ENCODE measurements at places on chromosomes 7 and 10.

- no peak for DNase-seq
Measured at GRCh38 chr10:31315453-31315852, 3.6 kb upstream of the ZEB1 start.

GRCh38 chr7:107150375-107151073 is 18.3 kb upstream of the HBP1 start:
- DNase-seq: peak; percentile 90

- DNase-seq: no peak
Measured at GRCh38 chr10:86650151-86650550, 4.2 kb upstream of the OPN4 start.

GRCh38 chr10:71312811-71313789 is 6.0 kb upstream of the SLC29A3 start:
- DNase-seq: no peak

GRCh38 chr7:44626620-44627019 is 20.2 kb downstream of the OGDH start:
- no peak for DNase-seq

- no peak for DNase-seq
Measured at GRCh38 chr7:52749880-52750279, 285.6 kb upstream of the POM121L12 start.

DNA sequence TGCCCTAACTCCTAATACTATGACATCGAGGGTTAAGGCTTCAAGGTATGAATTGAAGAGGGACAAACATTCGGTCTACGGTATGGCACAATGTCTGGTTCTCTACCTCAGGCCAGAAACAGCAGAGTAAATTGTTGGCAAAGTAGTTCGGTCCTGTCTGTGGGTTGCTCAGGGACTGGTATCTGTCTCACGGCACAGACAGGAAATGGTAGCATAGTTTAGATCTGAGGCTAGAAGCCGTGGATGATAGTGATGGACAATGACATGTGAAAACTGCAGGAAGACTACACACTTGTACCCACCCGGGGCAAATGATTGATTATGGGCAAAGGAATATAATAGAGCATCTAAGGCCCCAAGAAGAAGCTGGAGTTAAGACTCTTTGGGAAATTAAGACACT is 106.2 kb downstream of the TWIST1 start:
- no peak for DNase-seq

DNA sequence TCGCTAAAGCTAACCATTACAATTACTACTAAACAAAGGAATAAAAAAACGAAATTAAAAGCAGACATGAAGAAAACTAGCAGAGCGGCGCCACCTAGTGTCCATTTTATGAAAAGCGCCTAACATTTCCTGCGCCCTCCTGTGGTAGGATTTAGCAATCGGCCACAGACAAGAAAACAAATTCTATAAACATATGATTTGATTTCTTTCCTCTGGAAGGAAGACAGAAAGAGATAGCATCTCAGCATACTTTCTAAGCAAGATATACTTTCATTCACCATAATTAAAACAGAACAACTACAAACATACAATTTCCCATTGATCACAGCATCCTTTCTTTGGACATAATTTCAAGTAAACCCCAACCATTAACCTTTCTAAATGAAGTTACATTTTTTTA is 337.7 kb upstream of the NPVF start:
- DNase-seq: peak; percentile 84

GRCh38 chr7:65812281-65812680 is 60.6 kb upstream of the VKORC1L1 start:
- DNase-seq: no peak

- DNase-seq: peak; percentile 91
Measured at GRCh38 chr10:112375721-112376395, 1.9 kb downstream of the ACSL5 start.

DNA sequence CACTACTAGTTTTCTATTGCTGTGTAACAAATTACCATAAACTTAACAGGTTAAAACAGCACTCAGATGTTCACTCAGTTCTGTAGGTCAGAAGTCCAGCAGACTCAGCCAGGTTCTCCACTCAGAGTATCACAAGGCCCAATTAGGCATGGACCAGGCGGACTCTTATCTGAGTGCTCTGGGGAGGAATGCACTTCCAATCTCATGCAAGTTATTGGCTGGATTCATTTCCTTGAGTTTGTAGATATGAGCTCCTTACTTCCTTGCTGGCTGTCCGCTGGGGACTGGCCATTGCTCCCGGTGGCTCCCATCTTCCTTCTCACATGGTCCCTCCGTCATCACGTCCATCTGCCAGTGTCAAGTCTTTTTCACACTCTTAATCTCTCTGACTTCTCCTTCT is 137.0 kb upstream of the PRR15 start:
- DNase-seq: no peak

GRCh38 chr10:2222631-2223030 is 485.3 kb upstream of the ADARB2 start:
- DNase-seq: no peak

GRCh38 chr7:149850716-149851115 is 12.5 kb downstream of the ZNF862 start:
- no peak for DNase-seq

- DNase-seq: no peak
Measured at GRCh38 chr7:1243290-1243963, 10.8 kb downstream of the UNCX start.

DNA sequence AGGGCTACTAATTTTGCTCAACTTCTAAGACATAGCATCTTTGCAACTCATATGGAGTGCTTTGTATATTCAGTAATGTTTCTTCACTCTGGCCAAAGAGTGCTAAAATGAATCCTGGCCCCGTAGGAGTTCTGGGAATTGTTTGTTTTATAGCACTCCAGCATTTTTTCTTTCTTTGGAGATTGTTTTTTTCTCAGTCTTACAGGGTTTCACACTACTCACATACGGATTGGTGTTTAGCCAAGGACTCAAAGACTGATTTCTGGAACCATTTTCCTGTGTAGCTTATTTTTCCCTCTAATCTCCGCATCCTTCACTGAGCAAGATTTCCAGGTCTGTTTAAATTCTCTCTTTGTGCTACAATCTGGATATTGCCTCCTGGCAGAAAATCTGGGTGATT is 6.4 kb downstream of the TAS2R41 start:
- DNase-seq: no peak

DNA sequence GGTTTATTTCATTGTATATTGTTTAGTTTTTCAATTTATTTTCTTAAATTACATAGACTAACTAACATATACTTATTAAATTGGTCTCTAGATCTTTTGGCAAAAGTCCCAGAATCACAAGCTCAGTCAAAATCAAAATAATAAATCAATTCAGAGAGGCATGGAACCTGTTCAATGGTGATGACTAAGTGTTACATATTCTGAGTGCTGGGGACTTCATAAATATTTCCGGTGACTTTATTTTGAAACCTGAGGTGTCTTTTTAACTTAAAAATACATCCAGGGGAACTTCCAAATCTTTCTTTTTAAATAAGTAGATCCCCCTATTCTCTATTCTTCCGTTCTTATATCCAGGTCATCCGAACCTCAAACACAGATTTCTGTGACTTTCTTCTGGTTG is 89.6 kb upstream of the ZNF804B start:
- DNase-seq: no peak

GRCh38 chr10:42988069-42988468 is 88.8 kb upstream of the RET start:
- no peak for DNase-seq

GRCh38 chr7:96304573-96304972 is 17.3 kb downstream of the SLC25A13 start:
- DNase-seq: no peak

DNA sequence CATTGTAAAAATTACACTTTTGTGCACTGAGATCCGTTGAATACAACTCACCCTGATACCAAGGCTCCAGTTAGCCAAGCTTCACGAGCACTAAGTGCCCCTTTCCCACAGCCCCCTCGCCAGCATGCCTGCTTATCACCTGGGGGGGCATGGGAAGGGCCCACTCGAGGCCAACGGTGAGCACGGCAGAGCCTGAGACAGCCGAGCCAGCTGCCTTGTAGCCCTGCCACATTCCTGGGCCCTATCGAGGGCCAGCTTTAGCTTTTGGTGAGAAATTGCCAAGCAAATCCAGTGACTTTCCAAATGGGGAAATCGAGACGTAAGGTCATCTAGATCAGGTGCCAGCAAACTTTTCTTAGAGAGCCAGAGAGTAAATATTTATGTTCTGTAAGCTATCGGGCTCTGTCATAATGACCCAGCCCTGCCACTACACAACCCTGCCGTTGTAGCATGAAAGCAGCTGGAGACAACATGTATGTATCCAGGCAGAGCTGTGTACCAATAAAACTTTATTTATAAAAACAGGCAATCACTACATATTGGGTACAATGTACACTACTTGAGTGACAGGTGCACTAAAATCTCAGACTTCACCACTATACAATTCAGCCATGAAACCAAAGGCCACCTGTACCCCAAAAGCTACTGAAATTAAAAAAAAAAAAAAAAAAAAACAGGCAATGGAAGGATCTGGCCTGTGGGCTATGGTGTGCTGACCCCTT is 83.6 kb downstream of the FAM53B start:
- no peak for DNase-seq

GRCh38 chr7:19284596-19285300 is 139.5 kb upstream of the FERD3L start:
- no peak for DNase-seq

DNA sequence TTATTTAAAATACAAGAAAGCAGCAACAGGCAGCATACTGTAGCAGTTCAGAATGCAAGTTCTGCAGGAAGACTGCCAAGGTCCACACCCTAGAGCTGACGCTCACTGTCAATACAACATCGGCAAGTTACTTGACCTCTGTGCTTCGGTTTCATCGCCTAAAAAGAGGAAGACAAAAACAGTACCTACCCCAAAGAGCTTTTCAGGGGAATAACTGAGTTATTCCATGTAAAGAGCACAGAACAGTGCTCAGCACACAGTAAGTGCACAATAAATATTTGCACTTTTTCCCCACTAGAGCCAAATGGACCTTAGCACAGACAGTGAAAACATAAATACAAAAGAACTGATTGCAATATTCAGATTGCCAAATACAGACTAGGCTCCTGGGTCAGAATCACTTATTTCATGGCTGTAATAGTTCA is 88.6 kb downstream of the USP6NL start:
- DNase-seq: no peak

- DNase-seq: no peak
Measured at GRCh38 chr7:87600130-87601124, at the start of gene ABCB1. TSS of gene ABCB1 (minus strand) at chr7:87600884. CDS start at chr7:87600184, 700 bp downstream.

- DNase-seq: no peak
Measured at GRCh38 chr7:133529861-133530260, 277.0 kb downstream of the EXOC4 start.

DNA sequence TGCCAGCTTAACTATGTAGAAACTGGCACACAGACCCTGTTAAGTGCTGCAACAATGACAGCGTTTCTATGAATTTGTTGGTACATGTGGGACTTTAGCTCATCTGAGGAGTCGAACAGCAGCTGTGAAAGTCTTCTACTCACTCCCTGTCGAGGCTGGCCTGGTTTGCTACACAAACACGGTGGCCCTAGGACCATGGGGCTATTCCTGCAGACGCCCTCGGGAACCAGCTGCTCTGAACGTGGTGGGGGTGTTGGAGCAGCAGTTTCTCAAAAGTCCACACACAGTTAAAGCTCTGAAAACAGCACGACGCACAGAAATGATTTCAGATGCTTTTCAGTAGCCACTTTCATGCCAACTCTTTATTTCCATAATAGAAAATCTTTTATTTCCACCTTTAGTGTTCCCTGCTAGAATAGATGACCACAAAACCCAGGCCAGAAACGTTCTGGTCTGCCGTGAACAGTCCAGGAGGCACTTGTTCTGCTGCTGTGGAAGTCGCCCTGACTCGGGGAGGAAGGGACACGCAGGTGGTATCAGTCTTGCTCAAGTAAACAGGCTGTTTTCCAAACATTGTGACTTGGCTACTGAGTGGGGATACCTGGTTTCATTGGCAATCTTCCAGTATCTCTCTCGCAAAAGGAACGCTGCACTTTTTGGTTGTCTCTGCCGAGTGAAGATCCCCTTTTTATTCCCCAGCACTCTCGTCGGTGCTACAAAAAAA is 21.5 kb downstream of the GUSB start:
- no peak for DNase-seq

- DNase-seq: no peak
Measured at GRCh38 chr7:81616951-81617350, 152.9 kb downstream of the HGF start.

GRCh38 chr10:124074501-124075109 is 18.8 kb downstream of the CHST15 start:
- DNase-seq: no peak

- no peak for DNase-seq
Measured at GRCh38 chr7:45999541-45999940, 78.5 kb upstream of the IGFBP3 start.

DNA sequence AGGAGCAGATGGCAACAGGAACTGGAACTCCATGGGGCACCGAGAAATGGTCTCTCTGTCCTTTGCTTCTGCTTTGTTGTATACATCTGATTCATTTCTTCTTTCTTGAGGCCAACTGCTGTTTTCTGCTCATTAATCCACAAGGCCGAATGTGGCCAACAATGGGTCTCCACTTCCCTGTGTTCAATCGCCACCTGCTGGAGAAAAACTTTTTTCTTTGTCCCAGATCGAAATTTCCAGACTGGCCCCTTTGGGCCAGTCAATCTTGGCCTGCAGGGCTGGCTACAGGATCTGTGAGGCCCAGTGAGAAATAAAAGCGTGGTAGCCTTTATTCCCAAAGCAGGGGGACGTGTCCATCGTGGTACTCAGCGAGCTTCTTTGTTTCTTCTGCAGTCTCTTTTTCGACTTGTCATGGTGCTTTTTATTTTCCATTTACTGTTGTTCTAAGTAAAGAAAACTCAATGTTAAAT is 58.8 kb downstream of the PARP12 start:
- DNase-seq: peak; percentile 77

DNA sequence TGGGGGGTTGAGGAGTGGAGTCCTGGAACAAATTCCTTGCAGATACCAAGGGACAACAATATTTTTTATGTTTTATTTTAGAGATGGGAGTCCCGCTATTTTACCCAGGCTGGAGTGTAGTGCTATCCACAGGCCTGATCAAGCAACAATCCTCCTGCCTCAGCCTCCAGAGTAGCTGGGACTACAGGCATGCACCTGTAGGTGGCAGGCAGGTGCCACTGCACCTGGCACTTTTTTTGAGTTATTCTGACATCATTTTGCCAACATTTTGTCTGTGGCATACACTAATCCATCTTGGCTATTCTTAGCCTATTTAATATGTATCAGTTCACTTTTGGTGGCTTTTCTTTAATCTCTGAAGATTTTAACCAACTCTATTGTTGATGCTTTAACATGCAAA is 317.8 kb upstream of the MTPN start:
- peak; percentile 84 for DNase-seq

DNA sequence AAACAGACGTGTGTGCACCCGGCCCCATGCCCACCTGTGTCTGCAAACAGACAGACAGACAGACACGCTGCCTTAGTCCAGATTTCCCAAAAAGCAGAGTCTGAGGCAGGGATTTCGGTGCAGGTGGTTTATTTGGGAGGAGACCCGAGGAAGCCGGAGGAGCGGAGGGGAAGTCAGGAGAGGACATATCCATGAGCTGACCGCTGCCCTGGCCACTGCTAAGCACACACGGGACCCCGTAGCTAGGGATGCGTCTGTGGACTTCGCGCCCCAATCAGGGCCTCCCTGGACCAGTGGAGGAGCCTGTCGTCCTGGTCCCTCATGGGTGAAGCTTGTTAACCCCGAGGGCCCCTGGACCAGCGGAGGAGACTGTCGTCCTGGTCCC is 47.6 kb downstream of the FOXL3 start:
- no peak for DNase-seq
